ENCODE measurements at places on chromosomes 16 and 17.

DNA sequence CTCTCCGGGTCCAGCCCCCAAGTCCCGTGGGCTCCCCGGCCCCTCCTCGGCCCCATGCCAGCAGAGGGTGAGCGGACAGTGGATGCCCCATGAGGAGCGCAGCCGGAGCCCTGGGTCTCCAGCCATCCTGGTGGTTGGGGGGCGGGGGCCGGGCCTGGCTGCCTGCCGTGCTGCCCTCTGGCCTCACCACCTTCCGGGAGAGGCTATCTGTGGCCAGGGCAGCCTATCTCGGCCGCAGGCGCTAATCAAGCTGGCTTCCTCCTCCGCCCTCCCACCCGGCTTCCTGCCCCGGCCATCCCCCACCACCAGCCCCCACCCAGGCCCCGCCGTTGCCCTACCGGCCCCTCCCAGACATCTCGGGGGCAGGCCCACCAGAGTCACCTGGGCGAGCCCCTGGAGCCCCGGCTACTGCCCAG, 46.8 kb downstream of the ZFPM1 start:
- DNase-seq = no peak

GRCh38 chr16:26806657-26807056, 260.1 kb upstream of the C16orf82 start:
- DNase-seq = no peak

GRCh38 chr16:61897657-61898056, 138.6 kb downstream of the CDH8 start:
- DNase-seq = no peak

GRCh38 chr16:4556112-4556511, at the start of gene C16orf96:
Gene C16orf96, plus strand, starts transcription at chr16:4556340. Its CDS starts 150 bp downstream, at chr16:4556490.
- DNase-seq = no peak

DNA sequence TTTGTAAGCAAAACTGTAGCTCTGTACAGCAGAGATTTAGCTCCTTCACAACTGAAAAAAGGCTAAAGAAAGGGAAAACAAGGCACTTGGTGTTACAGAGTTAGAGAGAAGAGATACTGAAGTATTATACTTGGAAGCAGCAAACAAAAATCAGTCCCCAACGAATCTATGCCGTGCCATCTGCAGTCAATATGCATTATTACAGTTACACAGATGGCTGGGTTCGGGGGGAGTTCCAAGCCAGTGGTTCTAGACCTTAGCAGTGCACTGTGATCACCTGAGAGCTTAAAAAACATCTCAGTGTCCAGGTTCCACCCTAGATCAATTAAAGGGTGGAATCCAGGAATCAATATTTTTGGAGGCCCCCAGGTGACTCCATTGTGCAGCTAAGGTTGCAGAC, 489.9 kb downstream of the SHISA9 start:
- DNase-seq = no peak

DNA sequence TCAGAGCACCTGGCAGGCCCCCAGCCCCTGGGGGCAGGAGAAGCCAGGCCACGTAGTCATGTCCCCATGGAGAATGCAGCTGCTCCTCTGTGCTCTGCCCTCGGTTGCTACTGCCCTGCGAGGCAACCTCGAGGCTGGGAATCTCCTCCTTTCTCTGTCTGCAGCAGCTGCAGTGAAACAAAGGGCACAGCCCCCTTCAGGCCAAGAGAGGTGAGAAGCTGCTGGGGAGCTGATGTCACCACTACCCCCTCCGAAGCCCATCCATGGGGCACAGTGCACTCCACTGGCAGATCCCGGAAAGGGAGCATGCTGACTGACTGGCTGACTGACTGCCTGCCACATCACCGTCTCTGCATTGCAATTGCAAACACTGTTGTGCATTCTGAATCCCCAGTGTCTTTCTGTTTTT, 103.7 kb downstream of the GRIN2A start:
- DNase-seq = no peak

DNA sequence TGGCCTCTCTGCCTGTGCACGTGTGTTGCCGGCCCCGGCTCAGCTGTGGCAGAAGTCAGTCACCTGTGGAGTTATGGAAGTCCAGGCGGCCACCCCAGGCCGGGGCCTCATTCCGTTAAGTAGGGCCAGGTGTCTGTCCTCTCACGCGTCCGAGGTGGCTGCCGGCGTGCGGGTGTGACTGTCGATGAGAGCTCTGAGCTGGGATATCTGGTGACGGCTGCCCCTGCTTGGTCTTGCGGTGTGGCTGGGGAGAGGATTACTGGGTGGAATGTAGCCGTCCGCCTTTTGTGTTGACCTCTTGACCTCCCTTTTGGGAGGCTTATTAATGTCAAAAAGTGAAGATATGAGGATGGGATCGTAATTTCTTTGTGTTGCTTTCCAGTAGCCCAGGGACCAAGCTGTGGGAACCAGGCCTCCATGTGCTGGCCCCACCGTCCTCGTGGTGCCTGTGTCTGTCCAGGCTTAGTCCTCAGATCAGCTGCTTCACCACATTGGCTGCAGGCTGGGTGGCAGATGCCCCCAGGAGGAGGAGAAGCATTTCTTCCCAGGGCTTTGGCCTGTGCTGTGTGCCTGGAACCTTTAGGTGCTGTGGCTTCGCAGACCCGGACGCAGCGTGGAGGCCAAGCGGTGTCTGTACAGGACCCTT, 23.0 kb upstream of the ZNF750 start:
- DNase-seq = no peak

DNA sequence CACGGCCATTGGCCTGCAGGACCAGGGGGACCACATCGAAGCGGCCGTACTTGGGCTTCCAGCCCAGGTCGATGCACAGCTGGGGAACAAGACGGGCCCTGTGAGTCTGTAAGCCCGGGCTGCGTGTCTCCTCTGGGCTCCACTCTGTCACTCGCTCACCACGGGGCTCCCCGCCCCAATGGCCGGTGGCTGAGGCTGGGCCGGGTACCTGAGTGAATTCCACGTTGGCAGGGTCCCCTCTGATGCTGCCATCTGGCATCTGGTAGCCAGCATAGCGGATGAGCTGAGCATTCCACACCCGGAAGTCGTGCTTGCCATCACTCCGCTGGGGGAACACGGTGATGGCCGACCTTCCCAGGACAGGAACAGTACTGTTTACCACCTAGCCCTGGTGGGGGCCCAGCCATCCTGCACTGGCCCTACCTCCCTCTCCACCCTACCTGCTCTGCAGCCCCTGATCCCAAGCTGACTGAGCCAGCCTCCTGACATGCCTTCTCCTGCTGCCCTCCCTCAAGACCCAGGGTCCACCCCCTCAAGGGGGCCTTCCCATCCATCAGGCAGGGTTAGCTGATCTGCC, 19.4 kb downstream of the NOS2 start:
- DNase-seq = no peak
